ENCODE measurements at places on chromosomes 3 and 15.

GRCh38 chr15:83919978-83920510 lies 266.1 kb downstream of the ADAMTSL3 start:
- no peak for DNase-seq

DNA sequence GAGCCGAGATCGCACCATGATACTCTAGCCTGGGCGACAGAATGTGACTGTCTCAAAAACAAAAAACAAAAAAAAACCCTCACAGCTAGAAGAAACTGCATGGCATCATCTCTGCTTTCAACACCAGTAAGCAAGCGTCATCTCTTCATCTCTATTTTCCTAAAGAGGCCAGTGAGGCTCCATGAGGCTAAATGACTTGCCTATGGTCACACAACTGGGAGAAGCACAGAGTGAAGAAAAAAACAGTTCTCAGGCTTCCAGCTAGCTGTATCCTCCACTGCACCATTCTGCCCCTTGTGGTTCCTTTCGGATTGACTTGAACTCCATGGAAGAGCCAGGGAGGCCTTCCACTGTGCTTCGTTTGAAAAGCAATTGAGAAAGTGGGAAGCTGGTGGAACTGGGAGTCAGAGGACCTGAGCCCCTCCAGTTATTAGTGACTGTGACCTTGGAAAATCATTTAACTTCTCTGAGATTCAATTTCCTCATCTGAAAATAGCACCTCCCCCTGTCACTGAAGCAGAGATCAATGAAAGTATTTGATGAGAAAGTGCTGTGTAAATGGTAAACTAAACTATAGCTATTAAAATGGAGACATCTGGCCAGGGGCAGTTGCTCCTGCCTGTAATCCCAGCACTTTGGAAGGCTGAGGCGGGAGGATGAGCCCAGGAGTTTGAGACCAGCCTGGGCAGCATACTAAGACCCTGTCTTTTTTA lies 32.1 kb upstream of the DENND4A start:
- DNase-seq = no peak

- DNase-seq = no peak
Observed at GRCh38 chr15:48855501-48856440, 22.2 kb upstream of the EID1 start.

DNA sequence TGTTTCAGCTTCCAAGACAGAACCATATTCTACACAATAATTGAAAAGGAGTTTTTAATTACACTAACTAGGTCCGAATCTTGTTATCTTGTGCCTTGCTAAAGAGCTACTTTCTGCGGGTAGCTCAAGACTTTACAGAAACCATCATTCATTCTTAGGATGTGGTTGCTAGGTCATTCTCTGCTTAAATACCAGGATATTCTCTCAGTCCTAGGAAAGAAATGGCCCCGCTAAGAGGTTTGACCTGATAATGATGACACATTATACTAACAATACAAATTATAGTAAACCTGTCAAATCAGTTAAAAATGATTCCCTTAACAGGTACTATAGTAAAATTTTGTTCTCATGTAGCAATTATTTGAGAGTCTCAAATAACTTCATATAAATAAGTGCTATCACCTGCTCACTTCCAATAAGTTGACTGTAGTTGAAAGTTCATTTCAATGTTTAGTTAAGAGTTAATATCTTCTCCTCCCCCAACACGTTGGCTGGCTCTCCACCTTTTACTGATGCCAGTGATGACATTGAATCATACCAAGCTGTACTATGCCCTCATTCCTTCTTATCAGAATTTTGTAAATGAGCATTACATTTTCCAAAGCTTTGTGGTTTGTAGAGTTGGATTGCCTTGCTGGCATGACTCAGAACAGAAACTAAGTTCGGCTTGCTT lies 3.6 kb upstream of the C3orf85 start:
- no peak for DNase-seq

DNA sequence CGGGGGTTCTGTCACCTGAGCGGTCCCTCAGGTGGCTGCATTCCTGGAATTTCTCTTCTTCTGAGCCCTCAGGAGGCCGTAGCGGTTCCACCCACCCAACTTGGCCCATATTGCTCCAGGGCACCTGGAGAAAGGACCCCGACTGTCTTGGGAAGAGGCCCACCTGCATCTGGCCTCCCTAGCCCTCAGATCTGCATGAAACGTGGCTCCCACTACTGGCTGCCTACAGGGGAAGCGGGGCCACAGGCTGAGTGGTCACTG lies 9.9 kb upstream of the ANPEP start:
- no peak for DNase-seq

- DNase-seq = no peak
Observed at GRCh38 chr3:124486324-124486723, 243.9 kb upstream of the UMPS start.

DNA sequence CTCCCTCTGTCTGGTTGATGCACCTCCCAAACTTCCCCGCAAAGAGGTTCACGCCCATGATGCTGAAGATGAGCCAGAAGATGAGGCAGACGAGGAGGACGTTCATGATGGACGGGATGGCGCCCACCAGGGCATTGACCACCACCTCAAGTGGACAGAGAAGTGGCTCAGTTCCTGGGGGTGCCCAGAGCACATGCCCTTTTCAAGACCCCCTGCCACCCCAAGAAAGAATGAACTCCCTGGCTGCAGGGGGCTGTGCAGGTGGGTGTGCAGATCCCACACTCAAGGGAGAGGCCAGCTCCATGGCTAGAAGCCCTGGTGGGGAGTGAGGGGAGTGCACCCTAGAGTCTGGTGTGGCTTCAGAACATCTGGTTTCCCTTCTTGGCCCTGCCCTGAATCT lies 64.1 kb downstream of the EXOG start:
- DNase-seq = no peak

DNA sequence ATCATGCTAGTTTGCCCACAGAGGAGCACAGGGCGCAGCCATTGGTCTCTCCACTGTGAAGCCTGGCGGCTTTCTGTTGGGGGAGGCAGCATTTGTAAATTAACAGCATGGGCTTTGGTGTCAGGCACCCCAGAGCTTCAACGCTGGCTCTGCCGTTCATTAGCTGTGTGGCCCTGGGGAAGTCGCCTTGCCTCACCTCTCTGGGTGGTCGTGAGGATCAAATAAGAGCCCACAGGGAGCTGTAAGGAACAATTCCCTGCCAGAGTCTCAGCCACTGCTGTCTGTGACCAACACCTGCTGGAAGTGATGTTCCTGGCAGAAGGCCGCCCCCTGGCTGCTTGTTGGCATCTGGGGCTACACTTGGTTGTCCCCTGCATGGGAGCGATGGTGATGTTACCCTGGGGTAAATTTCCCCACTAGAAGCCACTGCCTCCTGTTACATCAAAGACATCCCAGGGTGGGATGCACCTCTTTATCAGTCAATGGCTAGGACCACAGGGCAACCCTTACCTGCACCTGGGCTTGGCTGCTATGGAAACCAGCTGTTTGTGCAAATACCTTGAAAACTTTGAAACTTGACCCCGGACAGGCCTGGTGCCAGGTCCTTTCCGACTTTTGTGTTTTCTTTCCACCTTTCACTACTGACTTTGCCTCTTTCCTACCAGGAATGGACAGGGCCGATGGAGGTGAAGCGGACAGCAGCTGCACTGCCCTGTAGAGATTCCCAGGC lies 36.9 kb downstream of the DNASE1L3 start:
- no peak for DNase-seq

DNA sequence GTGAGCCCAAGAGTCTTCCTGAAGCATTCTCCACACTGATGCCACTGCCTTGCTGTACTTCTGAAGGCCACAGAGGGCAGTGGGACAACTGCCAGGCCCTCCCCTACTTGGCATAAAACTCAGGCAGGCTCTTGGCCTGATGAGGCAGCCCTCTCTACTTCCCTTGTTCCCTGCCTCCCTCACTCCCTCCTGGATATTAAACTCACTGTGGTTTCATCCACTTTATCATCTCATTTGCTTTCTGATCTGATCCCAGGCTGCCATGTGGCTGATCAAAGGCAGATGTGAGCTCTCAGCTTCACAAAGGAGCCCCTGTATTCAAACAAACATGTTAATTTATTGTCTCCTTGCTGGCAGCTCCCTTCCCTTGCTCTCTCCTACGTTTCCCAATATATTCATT lies 533.5 kb downstream of the IGSF11 start:
- no peak for DNase-seq

DNA sequence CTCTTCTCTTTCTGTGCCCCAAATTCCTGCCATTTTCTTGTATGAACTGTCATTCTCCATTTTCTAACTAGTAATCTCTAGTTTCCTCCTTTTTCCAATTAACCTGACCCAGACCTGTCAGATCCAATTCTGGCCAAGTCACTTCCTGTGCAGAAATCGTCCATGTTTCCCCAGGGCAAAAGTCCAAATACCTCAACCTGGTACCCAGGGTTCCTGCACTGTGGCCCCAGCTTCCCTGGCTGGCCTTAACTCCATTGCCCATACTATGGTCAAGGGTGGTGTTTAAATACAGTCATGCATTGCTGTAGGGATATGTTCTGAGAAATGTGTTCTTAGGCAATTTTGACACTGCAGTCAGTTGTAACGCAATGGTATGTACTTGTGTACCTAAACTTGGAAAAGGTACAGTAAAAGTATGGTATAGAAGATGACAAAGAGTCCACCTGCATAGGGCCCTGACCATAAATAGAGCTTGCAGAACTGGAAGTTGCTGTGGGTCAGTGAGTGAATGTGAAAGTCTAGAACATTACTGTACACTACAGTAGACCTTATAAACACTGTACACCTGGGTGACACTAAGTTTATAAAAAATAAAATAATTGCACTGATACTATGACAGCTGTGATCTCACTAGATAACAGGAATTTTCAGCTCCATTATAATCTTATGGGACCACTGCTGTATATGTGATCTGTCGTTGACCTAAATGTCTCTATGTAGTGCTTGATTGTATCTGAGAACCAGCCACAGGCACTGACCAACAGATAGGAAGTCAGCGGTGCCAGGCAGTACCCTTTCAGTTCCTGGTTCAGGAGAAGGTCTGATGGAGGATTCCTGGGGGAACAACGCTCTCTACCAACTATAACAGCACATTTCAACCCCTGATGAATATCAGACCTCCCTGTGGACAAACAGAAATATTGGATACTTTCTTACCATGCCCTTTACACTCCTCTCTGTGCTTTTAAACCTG lies 336.1 kb upstream of the PROK2 start:
- DNase-seq = no peak

GRCh38 chr3:49727924-49728361 lies 4.2 kb upstream of the GMPPB start:
- DNase-seq = no peak

DNA sequence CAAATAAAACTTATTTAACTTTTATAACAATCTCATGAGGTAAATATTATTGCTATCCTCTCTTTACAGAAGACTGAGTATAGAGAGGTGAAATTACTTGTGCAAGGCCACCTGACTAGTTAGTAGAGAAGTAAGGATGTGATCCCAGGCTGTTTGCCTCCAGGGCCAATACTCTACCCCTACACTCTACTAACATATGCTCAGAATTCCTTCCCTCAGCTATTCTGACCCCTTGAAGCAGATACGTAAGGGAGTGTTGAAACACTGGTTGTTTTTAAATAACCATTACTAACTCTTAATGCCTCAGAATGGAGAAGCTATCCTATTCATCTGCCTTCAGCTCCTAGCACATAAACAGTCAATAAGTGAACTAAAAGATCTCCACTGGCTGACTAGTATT lies 24.1 kb downstream of the CSTA start:
- no peak for DNase-seq

DNA sequence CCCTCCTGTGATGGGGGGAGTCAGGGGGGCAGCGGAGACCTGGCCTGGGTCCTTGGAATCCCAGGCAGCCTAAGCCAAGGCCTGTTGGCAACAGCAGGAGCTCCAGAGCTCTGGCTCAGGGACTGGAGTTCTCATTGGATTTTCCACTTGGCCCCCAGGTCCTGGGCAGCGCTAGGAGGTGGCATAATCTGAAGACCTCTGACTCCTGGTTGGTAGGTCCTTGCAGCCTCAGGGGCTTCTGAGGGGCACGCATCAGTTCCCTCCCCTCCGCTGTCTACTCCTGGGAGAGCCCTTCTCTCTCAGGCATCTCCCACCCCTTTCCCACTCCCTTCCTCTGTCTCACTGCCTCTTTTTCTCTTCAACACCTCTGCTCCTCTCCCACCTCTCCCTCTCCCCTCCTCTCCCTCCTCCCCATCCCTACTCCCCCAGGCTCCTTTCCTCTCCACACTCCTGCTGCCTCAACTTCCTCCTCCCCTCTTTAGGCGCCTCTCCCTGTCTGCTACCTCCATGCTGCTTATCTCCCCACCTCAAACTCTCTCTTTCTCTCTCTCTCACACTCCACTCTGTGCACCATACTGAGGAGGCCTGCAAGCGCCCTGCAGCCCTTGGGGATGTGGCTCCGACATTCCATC lies 41.1 kb upstream of the SLC6A1 start:
- no peak for DNase-seq

DNA sequence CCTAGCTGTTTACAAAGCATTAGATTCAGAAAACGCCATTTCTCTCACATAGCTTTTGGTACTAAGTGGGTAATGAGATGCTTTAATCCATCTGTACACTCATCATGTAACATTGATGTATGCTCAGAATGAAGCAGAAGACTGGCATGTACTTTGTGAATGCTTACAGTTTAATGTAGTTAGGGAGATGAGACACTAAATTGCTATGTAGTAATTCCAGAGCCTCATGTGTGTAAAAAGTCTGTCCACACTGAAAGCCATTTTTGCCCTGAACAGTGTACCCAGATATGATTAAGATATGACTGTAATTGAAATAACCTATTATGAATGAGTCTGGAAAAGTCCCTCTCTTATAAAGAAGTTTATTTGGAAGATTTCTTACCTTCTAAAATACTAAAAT lies 66.5 kb downstream of the ARMC8 start:
- DNase-seq = no peak

- DNase-seq = no peak
Observed at GRCh38 chr3:111578867-111579266, 16.3 kb downstream of the ZBED2 start.

GRCh38 chr15:71106802-71107500 lies 8.3 kb upstream of the THSD4 start:
- no peak for DNase-seq

- DNase-seq = no peak
Observed at GRCh38 chr3:101009386-101009785, 16.2 kb upstream of the ABI3BP start.

- no peak for DNase-seq
Observed at GRCh38 chr3:55190331-55190730, 262.5 kb upstream of the LRTM1 start.

DNA sequence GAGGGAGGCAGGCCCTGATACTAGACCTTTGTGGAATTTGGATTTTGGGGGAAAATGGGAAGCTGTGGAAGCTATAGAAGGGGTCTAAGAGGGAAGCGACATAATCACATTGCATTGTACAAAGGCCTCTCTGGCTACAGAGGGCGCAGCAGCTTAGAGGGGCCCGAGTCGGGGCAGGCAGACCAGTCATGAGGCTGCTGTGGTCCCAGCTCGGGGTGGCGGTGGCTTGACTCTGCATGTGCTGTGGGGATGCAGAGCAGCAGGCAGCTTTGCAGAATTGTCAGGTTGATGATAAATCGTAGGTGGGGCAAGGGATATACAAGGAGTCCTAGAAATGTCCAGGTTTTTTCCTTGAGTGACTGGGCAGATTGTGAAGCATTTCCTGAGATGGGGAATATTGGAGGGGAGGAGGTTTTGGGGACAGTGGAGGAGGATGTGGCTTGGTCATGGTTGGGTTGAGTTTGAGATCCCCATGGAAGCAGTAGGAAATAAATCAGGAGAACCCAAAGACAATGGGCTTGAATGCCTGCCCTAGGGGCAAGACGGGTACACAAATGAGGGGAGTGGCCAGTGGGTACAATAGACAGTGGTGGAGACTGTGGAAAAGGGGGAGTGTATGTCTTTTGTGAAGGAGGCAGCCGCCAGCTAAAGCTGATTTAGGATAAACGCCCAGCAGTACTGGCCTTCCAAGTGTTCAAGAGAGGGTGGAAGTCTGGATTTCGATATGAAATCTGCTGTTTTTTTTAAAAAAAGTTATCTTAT lies 94.1 kb downstream of the HMG20A start:
- no peak for DNase-seq
